ENCODE measurements at places on chromosomes 2 and 18.

DNA sequence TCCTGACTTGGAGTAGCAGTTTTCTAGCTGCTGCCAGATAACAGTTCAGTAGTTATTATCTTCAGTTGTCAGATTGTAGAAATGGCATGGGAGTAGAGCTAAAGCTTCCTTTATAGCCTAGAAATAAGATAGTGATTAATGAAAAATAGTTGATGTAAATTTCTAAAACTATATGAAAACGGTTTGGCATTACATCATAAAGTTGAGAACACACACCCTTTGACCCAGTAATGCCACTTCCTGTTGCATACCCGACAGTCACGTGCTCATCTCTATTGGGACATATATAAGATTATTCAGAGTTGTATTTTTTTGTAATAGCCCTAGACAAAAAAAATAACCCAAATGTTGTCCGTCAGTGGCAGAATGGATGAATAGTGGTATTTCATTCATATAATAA is 39.4 kb upstream of the ASB1 start:
- no peak for DNase-seq

GRCh38 chr2:55268907-55269644 is at the start of gene MTIF2:
TSS of gene MTIF2 (minus strand) at chr2:55269231. CDS start at chr2:55263858, 5,373 bp downstream.
- peak; percentile 90 for DNase-seq

- DNase-seq, result peak; percentile 13
Observed at GRCh38 chr2:158993721-158994587, 25.5 kb downstream of the TANC1 start.

DNA sequence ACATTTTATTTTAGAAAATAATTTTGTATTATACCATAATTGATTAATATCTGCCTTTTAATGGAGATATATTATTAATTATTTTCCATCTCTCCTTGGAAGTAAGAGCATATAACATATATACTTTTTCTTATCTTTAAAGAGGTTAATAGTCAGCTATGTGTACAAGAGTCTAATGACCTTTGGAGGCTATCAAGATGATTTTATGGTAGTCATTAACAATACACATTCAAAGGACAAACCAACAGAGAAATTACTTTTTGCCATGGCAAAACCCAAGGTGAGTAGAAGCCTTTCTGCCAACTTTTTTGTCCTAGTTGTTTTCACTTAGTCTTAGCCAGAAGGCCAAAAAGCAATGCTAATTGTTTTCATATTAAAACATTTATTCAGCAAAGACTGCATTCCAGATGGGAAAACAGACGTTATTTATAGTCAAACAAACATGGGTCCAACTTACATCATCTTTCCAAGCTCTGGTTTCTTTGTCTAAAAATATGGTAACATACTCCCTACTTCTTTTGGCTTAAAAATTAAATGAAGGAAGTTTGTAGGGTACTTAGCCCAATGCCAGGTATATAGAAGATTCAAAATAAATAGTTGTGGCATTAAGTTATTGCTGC is 9.6 kb upstream of the DYNC2LI1 start:
- DNase-seq, result peak; percentile 19

GRCh38 chr18:74436158-74436769 is 20.8 kb downstream of the DIPK1C start:
- DNase-seq, result no peak

DNA sequence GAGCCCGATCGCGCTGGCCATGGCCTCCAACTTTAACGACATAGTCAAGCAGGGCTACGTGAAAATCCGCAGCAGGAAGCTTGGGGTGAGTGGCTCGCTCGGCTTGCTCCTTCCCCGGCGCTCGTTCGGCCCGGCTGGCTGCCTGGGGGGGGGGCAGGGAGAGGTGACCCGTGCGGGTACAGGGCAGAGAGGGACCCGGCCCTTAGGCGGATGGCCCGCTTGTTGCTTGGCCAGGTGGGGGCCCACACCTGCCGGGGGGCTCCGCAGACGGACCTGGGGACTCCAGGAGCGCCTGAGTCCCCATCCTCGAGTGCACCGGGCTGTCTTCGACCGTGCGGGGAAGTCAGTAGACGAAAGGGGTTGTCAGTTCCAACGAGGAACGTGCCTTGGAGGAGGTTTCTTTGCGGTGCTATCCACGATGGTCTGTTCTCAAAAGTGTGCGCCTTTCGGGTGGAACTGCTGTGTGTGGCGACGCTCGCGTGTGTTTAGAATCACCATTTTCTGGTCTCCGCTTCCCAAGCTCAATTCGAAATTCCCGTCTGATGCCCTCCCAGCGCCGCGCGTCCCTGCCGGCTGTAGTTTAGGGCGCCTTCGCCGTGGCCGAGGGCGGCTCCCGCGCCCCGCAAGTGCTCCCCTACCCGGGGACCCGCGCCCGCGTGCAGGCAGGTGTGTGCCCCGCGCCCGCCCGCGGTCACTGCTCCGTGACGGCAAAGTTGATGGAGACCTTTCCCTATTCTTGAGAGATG is 711 bp downstream of the DOK6 start:
- peak; percentile 11 for DNase-seq

DNA sequence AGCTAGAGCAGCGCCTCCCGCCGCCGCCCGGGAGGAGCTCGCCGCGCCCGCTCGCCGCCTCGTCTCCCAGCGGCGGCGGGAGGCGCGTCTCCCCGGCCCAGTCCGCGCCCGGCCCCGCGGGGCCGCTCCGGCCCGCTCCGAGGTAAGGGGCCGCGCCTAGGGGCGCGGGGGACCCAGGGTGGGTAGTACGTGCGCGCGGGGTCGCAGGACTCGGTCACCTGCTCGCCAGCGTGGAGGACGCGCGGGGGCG is 259 bp downstream of the NPAS2 start:
- DNase-seq, result no peak

DNA sequence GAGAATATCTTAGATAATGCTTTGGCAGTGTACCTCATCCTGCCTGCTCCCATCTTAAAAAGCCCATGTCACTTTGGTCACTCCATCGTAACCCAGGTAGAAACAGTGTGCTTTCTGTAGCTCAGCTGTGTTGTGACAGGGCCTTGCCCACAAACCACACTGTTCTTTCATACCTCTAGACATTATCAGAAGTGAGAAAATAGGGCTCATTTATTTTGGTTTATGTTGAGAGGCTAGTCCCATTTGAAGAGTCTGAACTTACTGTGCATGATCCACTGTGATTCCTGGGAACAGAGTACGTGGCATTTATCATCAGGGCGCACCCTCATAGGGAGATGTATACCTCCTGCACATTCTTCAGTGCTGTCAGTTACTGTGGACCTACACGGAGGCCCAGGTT is 69.7 kb downstream of the FEZ2 start:
- DNase-seq, result no peak

GRCh38 chr2:168210895-168211570 is 36.4 kb downstream of the STK39 start:
- peak; percentile 91 for DNase-seq

GRCh38 chr2:31233741-31234682 is at the start of gene EHD3:
TSS of gene EHD3 (plus strand) at chr2:31234152. CDS start at chr2:31234622, 470 bp downstream.
- peak; percentile 93 for DNase-seq

- peak; percentile 13 for DNase-seq
Observed at GRCh38 chr18:75360215-75360614, 67.3 kb downstream of the SMIM21 start.

GRCh38 chr18:4017480-4017879 is 437.6 kb downstream of the DLGAP1 start:
- DNase-seq, result peak; percentile 8

DNA sequence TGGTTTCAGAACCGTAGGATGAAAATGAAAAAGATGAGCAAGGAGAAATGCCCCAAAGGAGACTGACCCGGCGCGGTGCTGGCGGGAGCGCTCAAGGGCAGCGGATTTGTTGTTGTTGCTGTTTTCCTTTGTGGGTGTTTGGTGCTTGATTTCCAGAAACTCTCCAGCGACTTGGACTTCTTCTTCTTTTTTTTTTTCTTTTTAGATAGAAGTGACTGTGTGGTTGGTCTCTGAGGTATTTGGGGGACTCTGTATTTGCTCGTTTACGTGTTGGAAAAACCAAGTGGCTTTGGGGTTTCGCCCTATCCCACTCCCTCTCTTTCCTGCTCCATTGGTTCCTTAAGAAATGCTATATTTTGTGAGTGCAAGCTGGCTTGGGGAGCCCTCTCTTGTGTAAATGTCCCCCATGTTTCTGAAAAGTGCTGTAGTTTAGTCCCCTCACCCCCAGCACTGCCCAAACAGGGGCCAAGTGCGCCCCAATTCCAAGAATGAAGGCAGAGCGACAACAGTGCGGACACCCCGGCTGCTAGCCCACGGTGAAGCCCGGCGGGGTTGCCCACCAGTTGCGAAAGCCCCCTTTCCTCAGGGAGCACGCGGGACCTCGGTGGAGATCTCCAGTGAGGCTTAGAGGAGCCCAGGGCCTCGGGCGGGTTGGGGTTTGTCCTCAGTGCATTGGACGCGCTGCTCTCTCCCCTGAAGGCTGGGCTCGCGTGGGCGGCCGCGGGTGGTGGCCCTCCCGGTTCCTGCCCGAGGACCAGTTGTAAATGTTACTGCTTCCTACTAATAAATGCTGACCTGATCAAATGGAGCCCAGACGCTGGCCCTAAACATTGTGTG is 1.8 kb downstream of the HOXD9 start:
- no peak for DNase-seq

DNA sequence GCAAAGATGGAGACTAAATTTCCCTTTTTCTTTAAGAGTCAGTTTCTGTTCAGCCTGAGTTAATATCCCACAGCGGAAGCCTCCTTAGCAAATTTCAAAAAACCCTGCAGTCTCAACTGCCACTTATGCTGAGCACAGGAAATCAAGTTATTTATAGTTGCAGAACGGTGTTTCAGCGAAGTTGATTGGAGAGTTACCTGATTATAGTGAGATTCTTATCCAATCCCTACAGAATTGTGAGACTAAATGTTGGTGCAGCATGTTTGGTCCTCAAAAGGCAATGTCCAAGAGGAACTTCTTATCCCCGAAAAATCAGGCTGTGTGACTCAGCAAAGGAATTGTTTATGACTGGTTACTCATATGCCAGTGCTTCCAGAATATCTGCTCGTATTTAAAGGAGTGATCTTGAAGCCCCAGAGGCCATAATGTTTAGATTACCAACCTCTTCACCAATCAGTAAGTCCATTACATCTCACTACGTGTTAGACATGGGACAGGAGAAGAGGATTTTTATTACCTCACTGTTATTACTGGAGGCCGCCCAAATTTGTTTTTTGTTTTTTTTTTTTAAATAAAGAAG is 67.9 kb downstream of the LRRFIP1 start:
- DNase-seq, result peak; percentile 95

DNA sequence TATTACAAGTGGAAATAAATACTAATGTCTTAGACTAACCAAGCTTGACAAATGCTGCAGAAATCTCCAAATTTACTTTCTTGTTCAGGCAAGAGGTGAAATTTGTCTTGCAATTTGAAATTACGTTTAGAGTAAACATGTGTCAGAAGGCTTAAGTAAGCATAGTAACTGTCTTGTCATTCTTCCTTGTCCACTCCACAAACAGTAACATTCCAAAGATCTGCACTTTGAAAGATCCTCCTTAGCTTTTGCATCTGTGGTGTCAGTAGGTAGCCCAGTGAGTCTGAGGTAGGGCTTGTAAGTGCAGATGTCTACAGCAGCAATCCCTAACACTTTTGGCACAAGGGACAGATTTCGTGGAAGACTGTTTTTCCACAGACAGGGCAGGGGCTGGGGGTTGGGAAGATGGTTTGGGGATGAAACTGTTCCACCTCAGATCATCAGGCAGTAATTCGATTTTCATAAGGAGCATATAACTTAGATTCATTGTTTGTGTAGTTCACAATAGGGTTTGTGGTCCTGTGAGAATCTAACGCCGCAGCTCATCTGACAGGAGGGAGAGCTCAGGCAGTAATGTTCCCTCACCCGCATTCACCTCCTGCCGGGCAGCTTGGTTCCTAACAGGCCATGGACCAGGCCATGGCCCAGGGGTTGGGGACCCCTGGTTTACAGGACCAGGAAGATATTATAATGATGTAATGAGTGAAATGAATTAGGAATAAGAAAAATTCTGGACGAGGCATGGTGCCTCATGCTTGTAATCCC is 18.6 kb downstream of the RASGRP3 start:
- DNase-seq, result no peak

- no peak for DNase-seq
Observed at GRCh38 chr18:35835833-35836232, 136.6 kb upstream of the RMP24 start.

- DNase-seq, result peak; percentile 86
Observed at GRCh38 chr18:68275616-68276015, 439.3 kb downstream of the TMX3 start.

DNA sequence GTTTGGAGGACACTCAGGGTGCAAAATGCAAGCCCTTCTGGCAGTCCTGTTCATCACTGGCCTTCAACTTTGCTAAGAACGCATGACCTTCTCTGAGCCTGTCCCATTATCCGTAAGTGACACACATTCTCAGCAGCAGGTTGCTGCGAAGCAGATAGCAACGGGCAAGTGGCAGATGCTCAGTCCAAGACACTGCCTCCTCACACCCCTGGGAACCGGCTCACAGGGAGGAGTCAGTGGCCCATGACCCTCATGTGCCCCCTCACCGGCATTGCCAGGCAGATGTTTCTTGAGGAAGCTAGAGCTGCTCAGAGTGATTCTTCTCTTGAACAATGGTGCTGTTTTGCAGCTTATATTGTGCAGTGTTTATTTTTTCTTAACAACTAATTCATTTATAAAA is 737.2 kb upstream of the HS6ST1 start:
- no peak for DNase-seq

DNA sequence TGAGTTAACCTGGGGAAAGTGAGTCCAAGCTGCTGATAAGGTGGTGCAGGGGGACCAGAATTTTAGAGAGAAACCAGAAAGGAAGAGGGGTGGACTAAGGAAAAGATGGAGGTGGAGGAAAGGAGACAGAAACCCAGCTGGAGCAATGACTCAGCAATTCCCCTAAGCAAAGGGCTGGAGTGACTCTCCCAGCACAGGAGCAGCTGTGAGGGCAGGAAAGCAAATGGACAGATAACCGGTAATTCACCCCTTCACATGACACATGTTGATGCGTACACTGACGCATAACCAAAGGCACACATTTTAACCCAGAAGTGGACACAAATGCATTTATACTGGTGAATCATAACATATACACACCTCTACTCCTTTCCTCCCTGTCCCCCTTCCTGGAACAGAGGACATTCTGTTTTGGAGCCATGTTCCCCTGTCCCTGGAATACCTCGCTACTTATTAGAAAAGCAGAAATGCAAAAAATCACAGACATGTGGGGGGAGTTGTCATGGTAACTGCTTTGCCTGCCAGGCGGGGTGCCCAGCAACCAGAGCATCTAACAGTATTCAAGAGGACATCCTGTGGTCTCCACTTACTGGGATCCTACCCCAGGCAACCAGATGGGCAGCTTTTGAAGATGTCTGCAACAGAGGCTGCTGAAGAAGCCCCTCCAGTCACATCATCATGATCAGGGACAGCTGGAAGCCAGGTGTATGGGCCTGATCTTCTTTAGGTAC is 4.7 kb downstream of the CDK5R2 start:
- DNase-seq, result peak; percentile 34

DNA sequence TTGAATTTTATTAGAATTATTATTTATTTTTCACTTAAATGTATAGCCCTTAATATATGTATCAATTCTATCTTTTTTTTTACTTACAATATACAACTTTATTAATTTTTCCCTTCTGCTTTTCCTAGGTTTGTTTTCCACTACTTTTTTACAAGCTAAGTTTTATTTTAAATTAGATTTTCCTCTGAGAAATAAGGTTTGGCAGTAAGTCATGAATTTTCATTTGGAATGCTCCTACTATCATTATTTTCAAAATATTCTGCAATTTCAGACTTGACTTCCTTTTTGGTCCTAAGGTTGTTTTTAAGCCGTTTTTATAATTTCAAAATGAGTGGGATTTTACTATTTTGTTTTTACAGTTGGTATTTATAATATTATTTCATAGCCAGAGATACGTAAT is 222.8 kb upstream of the PIEZO2 start:
- DNase-seq, result no peak

GRCh38 chr2:55843096-55843993 is 80.2 kb downstream of the EFEMP1 start:
- DNase-seq, result peak; percentile 99

GRCh38 chr2:223837287-223838061 is at the start of gene AP1S3:
TSS of gene AP1S3 (minus strand) at chr2:223837582. CDS start at chr2:223837450, 132 bp downstream.
- no peak for DNase-seq
